ENCODE measurements at places on chromosomes 3 and 15.

DNA sequence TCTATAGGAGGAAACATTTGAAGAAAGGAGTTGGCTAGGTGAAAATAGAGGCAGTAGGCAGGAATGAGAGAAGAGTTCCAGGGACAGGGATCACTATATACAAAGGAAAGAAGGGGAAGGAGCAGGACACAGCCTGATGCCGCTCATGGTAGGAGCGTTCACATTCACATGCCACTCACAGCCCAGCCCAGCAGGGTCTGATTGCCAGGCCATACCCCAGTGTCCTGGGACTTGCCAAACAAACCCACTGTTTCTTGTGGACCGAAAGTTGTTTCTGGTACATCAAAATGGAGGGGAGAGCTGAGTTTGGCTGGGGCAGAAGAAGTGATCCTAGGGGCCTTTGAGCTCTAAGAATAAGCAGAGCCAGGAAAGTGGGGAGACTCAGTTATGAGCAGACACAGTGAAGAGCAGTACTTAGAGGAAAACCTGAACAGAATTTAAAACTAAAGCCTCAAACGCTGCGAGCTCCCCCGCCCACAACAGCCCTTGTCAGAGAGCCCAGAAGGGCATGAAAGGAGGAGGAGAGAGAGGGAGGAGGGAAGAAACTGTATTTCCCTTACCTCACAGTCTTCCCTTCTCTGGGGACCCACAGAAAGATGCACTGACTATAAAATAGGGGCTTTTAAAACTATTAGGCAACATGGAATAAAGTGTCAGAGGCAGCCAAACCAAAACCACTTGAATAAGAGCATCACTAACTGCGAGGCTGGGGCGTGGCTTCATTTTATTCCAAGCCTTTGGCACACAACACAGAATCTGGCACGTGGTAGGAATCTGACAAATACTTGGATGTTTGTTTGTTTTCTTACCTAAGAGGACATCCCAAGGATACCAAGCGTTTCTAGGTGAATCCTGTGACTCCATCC is 129.0 kb downstream of the RPL22L1 start:
- no peaks in the 10 kb centered on the region for H3K4me1 ChIP-seq
- H3K27me3 ChIP-seq: no peaks in the 10 kb centered on the region
- no peak overlapping the region for H3K27ac ChIP-seq
- no peaks in the 10 kb centered on the region for H3K36me3 ChIP-seq
- H3K4me3 ChIP-seq: no peak overlapping the region

DNA sequence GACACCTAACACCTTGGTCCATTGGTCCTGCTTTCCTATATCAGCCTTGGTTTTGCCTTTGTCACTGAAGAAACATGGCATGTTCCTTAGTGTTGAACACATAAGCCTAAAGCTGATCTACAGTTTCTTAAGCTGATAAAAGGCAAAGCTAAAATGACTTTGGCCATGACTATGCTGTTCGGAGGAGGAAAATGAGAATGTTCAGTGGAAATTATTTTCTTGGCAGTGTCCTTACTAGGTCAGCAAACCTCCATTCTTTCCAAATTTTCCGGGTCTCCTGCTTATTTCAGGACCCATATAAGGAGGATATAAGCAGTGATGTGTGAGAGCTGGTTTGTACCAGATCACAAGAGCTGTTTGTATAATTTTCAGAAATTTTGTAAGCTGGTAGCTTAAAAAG is 832.9 kb upstream of the CFAP20DC start:
- no peak overlapping the region for H3K27ac ChIP-seq
- no peak overlapping the region for H3K4me3 ChIP-seq
- no peaks in the 10 kb centered on the region for H3K36me3 ChIP-seq
- DNase-seq: no peak
- no peaks in the 10 kb centered on the region for H3K27me3 ChIP-seq

GRCh38 chr3:128806588-128806987 is 72.8 kb upstream of the ACAD9 start:
- H3K27me3 ChIP-seq: no peaks in the 10 kb centered on the region
- H3K4me1 ChIP-seq: no peaks in the 10 kb centered on the region
- no peak overlapping the region for H3K4me3 ChIP-seq
- H3K27ac ChIP-seq: no peak overlapping the region
- no peaks in the 10 kb centered on the region for H3K36me3 ChIP-seq

DNA sequence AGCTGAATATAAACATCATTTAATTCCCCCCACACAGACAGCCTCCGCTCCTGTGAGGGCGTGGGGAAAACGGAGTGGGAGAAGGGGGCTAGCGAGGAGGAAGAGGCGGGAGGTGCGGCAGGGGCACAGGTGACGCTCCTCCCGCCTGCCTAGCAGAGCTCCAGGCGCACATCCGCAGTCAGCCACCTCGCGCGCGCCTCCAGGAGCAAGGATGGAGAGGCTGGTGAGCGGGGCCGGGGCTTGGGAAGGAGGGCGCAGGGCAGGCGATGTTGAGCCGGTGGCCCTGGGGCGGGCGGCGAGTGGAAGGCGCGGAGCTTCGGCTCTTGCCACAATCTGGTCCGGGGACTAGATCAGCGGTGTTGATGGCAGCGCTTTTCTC is at the start of gene CD200:
Gene CD200 (plus strand): TSS at position 155 of the 379 bp plus-strand sequence. CDS start 57 bp downstream, at position 212.
- no peaks in the 10 kb centered on the region for H3K36me3 ChIP-seq
- H3K4me1 ChIP-seq: peaks cover 18% of the 10 kb centered on the region
- H3K27me3 ChIP-seq: no peaks in the 10 kb centered on the region
- DNase-seq: peak; percentile 81
- H3K27ac ChIP-seq: peak within 1 kb of the TSS; percentile 88

DNA sequence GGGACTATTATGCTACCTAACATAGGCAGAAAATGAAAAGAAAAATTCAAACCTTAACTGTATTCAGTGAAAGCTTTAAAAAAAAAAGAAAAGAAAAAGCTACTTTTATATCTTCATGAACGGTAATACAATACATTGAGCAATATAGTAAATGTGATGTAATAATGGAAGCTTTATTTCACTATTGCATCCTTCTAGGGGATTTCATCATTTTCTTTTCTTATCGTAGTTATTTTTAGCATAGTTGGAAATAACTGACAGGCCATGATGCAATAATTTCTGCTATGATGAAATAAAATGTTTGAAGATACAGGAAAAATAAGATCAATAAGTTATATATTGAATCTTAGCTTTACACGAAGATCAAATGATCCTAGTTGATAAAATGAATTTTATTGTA is 40.3 kb upstream of the ZCWPW2 start:
- no peak overlapping the region for H3K4me3 ChIP-seq
- no peaks in the 10 kb centered on the region for H3K4me1 ChIP-seq
- H3K27ac ChIP-seq: no peak overlapping the region
- H3K27me3 ChIP-seq: no peaks in the 10 kb centered on the region
- H3K36me3 ChIP-seq: no peaks in the 10 kb centered on the region

- H3K36me3 ChIP-seq: no peaks in the 10 kb centered on the region
- H3K4me1 ChIP-seq: peaks cover 5% of the 10 kb centered on the region
- no peak overlapping the region for H3K27ac ChIP-seq
- H3K27me3 ChIP-seq: peaks cover 88% of the 10 kb centered on the region
Observed at GRCh38 chr3:113533534-113533892, 1.2 kb downstream of the SIDT1 start.

DNA sequence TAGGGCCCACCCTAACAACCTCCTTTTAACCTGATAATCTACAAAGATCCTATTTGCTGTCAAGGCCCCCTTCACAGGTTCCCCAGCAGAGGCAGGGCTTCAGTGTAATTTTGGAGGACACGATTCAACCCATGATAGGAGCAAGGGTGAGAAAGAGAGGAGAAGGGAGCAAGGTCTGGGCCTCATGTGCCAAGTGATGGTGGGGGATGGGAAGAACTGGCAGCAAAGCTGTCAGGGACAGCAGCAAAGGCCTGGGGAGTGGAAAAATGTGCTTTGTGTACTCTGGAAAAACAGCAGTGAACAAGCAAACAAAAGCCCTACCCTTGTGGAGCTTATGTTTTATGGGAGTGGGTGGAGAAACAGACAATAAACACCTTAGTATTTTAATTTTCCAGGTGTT is 2.7 kb upstream of the GALNT15 start:
- H3K27me3 ChIP-seq: no peaks in the 10 kb centered on the region
- no peak overlapping the region for H3K4me3 ChIP-seq
- H3K36me3 ChIP-seq: no peaks in the 10 kb centered on the region
- H3K27ac ChIP-seq: no peak overlapping the region

DNA sequence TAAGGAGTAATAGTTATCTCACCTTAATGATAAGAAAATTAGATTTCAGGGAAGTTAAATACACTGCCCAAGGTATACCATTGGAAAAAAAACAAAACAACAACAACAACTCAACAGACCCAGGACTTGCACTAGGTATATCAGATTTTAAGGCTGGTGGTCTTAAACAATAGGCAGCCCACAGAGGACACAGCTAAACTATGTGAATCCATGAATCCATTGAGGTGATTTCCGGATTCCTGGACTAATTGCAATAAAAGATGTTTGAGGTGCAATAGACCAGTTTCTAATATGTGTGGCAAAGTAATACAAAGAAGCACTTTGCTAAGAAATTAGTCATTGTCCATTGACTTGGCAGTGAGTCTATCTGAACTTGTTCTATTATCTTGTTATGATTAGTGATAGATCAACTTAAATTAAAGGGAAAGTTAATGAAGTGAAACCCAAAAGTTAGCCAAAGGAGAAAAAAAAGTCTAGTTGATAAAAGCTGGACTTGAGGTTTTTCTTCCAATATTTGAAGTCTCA is 60.9 kb upstream of the MAGI1 start:
- no peak overlapping the region for H3K27ac ChIP-seq
- peaks cover 8% of the 10 kb centered on the region for H3K4me1 ChIP-seq
- H3K4me3 ChIP-seq: no peak overlapping the region
- H3K27me3 ChIP-seq: no peaks in the 10 kb centered on the region

DNA sequence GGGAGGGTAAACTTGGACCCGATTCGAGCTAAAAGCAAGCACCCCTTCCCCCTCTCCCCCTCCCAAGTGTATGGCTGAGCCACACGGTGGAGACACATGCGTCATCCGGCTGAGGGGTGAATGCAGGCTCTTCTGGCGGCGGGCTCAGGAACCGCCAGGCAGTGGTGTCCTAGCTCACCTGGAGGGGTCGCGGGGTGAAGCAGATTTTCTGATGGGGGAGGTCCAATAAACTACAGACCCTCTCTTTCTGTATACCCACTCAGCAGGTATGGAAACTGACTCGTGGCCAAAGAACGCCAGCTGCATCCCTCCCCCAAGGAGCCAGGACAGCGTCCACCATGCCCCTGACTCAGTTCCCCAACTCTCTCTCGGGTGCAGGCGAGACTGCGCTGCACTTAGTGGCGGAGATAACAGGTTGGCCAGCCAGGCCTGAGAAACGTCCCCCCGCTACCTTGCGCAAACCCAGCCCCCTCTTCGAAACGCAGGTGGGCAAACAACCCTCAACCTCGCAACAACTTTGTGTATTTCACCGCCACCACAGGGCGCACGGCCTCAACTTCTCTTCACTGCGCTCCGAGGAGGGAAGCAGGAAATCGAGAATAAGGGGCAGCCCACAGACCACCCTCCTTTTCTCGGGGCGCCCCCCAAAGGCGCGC is 1.3 kb downstream of the MAGI1 start:
- H3K27ac ChIP-seq: no peak overlapping the region
- H3K27me3 ChIP-seq: no peaks in the 10 kb centered on the region
- DNase-seq: peak; percentile 74
- peaks cover 20% of the 10 kb centered on the region for H3K4me1 ChIP-seq
- no peaks in the 10 kb centered on the region for H3K36me3 ChIP-seq

- H3K4me3 ChIP-seq: no peak overlapping the region
- H3K36me3 ChIP-seq: no peaks in the 10 kb centered on the region
- peaks cover 30% of the 10 kb centered on the region for H3K4me1 ChIP-seq
- no peak overlapping the region for H3K27ac ChIP-seq
- H3K27me3 ChIP-seq: no peaks in the 10 kb centered on the region
Observed at GRCh38 chr3:61526308-61526707, 35.1 kb upstream of the PTPRG start.

DNA sequence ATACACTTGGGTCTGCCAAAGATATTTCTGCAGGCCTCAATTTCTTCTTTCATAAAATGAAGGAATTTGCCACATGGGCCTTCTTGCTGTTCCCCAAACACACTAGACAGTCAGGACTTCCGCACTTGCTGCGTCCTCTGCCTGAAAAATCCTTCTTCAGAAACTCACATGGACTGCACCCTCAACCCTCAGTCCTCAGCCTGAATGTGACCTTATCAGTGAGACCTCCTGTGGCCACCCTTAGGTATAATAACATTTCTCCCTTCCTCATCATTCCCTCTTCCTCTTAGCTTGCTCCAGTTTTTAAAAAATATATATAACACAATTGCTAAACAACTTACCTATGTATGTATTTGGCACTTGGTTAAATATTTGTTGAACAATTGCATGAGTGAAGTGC is 257.5 kb downstream of the MFSD1 start:
- no peak overlapping the region for H3K27ac ChIP-seq
- H3K4me3 ChIP-seq: no peak overlapping the region
- no peaks in the 10 kb centered on the region for H3K27me3 ChIP-seq
- no peaks in the 10 kb centered on the region for H3K4me1 ChIP-seq
- no peaks in the 10 kb centered on the region for H3K36me3 ChIP-seq
- DNase-seq: no peak

DNA sequence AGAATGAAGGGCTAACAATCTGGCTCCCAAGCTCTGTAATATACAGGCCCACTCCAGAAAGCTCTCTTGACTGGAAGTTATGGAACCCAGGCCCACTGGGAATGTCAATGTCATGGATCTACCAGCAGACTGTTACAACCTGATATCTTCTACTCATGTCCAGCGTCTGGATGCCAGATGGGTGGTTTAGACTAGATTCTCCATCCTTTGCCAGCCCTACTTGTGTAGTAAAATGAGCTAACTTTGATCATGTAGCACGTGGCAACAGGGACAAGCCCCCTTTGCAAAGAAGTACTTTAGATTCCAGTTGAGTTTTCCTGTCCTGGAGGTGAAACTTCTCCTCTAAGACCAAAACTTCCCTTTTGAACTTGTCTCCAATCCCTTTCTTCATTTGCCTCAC is 55.1 kb downstream of the HEG1 start:
- H3K27ac ChIP-seq: no peak overlapping the region
- peaks cover 71% of the 10 kb centered on the region for H3K4me1 ChIP-seq
- H3K27me3 ChIP-seq: no peaks in the 10 kb centered on the region
- no peak for DNase-seq
- H3K4me3 ChIP-seq: no peak overlapping the region

DNA sequence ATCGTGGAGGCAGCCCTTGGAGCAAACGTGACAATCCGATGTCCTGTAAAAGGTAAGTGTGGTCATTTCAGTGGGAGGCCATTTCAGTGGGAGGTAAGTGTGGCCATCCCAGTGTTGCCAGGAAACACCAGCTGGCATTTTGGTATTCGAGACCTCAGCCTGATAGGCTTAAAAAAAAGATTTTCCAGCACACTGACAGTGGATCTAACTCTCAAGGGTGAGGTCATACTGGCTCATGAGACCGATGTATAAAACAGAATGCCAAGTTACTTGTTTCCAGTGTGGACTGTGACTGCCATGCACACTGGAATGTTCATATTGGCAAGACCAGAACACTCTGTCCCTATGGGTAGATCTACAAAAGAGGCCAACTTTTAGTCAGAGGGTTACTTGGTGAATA is 244.4 kb upstream of the GOLGA6L4 start:
- no peaks in the 10 kb centered on the region for H3K4me1 ChIP-seq
- no peak for DNase-seq
- H3K27me3 ChIP-seq: no peaks in the 10 kb centered on the region
- H3K27ac ChIP-seq: no peak overlapping the region

DNA sequence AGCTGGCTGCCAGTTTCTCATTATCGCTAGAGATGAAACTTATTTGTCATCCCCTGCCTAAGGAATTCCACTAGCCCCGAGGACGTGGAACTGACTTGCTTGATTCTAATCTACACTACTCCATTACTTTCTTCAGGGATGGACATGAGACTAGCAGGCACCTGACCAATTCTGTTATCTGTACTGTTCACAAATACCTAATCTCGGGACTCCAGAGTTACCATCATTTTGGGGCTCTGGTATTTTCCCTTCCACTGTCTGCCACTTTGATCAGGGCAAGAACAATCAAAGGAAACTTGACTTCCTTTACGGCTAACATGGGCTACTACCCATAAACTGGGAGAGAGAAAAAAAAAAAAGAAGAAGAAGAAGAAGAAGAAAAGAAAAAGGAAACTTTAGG is 27.8 kb downstream of the BMF start:
- peaks cover 27% of the 10 kb centered on the region for H3K4me1 ChIP-seq
- no peaks in the 10 kb centered on the region for H3K36me3 ChIP-seq
- H3K4me3 ChIP-seq: no peak overlapping the region
